Cerebellar nuclear complex (tissue), 1 donor: ENCODE measurements at places on chromosomes 13 and 19.

DNA sequence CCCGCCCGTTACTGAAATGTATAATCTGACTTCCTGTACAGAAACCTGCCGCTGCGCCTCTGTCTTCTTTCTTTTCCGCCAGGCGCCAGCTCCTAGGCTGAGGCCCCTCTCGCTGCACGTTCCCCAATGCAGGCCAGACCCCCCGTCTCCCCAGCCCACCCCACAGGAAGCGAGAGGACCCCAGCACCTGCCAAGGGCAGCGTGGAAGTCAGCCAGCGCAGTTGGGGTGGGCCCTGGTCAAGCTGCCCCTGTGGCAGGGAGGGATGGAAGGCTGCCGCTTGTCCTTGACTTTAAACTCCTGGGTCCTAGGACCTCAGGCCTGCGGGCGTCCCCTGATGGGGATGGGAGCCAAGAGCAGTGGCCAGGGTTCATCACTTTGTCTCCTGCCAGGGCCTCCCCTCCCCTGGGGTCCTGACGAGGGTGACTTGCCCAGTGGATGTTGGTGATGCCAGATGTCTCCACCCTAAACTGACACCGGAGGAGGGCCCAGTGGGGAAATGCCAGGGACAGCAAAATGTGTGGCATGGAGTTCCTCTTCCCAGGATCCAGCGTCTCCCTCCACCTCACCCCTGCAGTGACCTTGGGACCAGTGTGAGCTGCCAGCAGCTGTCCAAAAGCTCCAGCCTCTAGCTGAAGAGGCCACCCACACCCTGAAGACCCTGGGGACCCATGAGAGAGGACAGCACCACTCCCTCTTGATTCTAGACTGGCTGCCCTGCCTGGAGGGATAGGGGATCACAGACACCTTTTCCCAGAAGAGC is 8.5 kb upstream of the MARCHF2 start:
- DNase-seq = no peak

DNA sequence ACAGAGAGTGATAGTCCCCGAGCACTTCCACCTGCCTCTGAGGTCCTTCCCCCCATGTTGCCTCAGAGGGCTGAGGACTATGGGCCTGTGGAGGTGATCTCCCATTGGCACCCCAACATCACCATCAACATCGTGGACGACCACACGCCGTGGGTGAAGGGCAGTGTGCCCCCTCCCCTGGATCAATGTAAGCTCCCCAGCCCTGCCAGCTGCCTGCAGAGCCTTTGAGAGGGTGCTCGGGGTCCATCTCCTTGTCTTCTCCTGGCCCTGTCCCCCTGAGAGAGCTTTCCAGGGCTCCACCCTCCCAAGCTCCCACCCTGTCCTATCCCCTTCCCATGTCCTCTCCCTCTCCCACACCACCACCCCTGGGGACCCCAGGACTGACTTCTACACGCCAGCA is 14.9 kb upstream of the RELB start:
- DNase-seq = no peak

DNA sequence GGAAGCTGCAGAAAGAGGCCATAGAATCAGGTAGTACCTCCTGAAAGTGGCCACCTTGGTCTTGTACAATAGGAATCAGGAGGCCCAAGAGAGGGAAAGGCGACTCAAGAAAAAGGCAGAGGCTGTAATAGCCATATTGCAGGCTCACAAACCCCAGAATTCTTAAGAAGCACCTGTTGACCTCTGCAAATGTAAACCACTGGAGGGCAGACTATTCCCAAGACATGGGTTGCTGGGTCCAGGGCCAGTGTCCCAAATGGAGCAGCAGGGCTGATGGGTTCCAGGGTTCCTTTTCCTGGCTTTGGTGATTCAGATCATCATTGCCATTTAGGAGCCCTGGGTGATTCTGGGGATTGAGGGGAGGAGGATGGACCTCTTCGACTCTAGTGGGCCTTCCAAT is 167.6 kb downstream of the B3GLCT start:
- no peak for DNase-seq

DNA sequence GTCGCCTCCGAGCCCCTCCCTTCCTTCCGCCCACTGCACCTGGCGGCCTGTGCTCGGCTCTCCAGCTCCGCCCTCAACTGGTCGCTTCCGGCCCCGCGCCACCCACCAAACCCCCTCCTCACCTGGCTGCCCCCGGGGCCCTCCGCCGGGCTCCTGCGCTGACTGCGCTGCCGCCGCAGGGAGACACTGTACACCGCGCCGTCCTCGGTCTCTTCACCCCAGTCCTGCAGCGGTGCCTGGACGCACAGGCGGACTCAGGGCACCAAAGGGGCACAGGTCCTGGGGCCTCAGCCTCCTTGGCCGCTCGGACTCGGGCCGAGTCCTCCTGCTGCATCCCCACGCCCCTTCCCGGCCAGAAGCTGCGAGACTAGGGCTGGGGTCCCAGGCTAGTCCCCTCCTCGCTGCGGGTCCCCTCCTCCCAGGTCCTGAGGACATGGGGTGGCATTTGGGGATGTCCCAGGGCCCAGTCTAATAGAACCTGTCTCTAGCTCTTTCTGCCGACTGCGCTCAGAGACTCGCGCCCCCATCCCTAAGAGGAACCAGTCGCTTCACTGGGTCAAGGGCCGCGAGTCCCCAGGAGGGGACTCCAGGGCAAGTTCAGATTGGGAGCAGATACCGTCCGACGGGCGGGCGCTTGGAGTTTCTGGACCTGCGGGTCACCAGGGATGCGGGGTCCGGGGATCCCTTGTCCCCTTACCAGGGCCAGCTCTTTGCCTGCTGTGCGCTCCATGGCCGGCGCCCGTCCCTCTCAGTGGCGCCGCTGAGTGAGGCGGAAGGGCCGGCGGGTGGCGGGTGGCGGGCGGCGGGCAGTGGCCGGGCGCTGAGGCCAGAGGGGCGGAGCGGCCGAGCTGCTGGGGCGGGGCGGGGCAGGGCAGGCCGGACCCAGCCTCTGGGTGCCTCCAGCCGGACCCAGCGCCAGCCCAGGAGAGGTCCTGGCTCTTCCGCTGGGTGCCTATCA is at the start of gene RGL3:
TSS of gene RGL3 (minus strand) at position 766 of the 958 bp plus-strand sequence. CDS start at position 730, 36 bp downstream.
- DNase-seq = no peak

DNA sequence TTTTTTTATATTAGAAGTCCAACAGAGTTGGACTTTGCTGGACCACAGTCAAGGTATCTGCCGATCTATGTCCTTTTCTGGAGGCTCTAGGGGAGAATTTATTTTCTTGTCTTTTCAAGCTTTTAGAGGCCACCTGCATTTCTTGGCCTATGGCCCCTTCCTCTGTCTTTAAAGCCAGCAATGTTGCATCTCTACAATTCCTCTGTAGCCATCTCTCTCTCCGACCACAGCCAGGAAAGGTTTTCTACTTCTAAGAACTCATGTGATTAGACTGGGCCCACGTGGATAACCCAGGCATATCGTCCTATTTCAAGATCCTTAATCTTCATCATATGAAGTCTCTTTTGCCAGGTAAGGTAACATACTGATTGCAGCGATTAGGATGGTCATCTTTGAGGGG is 43.5 kb upstream of the RGCC start:
- DNase-seq = no peak

DNA sequence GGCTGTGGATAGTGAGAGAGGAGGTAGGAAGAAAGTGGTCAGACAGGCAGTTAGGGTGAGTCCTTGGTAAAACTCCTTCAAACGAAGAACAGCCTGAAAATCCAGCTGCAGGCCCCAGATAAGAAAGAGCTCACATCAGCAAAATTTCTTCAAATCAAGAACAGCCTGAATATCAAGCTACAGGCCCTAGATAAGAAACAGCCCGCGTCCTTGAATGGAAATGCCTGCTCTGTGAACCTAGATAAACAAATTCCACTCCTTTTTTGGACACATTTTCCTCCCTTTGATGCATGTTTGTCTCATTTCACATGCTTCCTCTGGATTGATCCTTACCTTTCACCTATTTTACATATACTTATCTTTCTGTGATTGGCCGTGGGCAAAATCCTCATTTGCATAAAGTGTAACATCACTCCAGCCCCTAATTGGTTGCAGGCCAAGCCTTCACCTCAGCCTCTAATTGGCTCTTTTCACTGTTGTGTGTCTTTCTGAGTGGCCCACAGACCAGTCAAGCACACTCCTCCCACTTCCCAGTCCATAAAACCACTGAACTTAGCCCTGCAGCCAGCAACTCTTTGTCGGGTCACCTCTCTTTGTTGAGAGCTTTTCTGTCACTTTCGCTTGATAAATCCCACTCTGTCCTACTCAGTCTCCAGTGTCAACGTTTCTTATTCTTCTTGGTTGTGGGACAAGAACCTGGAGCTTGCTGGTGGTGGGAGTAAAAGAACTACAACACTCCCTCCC is 6.0 kb upstream of the SULT2A1 start:
- DNase-seq = no peak

DNA sequence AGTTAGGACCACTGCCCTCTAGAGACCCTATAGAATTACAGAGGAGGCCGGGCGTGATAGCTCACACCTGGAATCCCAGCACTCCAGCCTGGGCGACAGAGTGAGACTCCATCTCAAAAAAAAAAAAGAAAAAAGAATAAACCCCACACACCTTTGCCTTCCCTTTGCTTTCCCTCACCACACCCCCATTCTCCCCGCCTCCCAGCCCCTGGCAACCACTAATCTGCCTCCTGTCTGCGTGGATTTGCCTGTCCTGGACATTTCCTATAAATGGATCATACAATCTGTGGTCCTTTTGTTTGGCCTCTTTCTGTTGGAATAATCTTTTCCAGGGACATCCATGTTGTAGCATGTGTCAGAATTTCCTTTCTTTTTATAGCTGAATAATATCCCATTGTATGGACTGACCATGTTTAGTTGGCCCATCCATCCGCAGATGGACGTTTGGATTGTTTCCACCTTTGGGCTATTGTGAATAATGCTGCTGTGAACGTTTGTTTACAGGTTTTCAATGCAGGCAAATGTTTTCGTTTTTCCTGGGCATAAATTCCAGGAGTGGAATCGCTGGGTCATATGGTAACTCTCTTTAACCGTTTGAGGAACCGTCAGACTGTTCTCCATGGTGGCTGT is 15.3 kb downstream of the NACC1 start:
- no peak for DNase-seq

DNA sequence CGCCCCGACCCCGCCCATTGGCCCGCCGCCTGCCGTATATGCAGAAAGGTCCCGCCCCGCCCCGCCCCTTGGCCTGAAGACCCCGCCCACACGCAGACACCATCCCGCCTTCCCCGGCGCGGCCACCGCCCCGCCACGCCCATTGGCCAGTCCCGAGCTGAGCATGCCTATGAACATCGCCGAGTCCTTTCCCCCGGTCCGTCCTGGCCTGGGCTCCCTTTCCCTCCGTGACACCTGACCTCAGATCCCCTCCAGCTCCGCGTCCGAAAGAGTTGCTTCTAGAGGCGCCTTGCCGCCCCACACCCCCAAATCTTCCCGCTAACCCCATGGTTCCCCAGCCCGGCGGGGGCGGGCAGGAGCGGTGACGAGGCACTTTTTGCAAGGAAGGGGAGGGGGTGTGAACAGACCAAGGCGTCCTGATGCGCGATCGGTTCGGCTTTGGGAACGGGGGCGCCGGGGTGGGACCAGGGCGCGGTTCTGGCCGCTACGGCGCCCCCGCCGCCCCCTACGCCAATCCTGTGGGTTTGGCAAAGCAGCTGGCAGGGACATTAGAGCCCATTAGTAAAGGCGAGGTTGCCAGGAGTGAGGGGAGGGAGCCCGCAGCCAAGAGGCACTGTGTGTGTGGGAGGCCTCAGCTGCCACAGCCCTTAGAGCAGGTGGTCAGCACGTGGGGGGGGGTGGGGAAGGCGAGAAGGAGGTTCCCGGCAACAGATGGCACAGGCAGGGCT is 406 bp upstream of the NUMBL start:
- peak; percentile 62 for DNase-seq

DNA sequence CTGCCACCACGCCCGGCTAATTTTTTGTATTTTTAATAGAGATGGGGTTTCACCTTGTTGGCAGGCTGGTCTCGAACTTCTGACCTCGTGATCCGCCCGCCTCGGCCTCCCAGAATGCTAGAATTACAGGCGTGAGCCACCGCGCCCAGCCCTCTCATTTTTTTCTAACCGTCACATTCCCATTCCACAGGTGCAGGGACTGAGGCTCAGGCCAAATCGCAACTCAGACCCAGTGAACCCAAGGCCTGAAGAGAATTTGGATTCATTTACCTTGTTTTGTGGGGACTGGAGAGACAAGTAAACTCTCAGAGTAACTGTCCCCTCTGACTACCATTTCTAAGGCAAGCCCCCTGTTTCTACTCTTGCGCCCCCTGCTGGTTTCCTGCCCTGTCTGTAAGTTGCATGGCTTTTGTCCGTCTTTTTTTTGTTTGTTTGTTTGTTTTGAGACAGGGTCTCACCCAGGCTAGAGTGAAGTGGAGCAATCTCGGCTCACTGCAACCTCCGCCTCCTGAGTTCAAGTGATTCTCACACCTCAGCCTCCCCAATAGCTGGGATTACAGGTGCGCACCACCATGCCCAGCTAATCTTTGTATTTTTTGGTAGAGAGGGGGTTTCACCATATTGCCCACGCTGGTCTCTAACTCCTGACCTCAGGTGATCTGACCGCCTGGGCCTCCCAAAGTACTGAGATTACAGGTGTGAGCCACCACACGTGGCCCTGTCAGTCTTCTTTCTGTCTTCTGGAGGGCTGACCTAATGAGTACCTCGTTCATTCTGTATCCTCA is 2.3 kb upstream of the STRN4 start:
- DNase-seq = no peak

DNA sequence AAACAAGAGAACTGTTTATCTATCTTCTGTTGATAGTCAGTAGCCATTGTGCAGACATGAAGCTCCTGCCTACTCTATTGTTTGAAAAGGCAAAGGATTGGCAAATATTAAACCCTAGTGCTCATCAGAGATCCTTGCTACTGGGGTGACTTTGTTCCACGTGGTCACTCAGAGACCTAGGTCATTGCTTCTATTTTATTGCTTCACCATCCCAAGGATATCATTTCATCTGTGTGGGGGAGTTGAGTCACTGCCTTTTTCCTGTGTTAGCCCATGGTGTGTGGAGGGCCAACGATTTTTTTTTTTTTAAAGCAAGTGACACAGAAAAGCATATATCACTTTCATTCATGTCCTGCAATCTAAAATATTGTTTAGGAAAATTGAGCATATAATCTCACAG is 254.1 kb upstream of the RXFP2 start:
- DNase-seq = no peak

DNA sequence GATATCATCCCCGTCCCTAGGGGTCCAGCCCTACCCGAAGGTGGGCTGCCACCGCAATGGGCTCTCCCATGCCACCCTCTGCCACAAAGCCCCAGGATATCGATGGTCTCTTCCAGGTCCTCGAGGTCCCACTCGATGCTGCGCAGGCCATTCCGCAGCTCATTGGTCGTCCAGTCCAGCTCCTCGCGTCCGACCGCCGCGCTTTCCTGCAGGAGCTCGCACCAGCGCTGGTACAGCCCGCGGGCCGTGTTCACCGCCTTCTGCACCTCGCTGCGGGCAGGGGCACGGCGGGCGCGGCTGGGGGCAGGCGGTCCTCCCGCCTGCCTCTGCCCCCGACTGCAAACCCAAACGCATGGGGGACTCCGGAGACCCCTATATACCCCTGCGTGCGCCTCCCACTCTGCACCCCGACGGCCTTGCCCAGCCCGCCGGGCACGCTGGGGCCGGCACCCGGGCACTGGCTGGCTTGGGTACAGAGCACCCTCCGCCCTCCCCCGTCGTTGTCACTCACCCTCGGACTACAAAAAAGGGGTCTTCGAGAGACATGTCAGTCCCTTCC is 468 bp downstream of the STX10 start:
- DNase-seq = no peak
